ENCODE measurements at places on chromosomes 1 and 21.

DNA sequence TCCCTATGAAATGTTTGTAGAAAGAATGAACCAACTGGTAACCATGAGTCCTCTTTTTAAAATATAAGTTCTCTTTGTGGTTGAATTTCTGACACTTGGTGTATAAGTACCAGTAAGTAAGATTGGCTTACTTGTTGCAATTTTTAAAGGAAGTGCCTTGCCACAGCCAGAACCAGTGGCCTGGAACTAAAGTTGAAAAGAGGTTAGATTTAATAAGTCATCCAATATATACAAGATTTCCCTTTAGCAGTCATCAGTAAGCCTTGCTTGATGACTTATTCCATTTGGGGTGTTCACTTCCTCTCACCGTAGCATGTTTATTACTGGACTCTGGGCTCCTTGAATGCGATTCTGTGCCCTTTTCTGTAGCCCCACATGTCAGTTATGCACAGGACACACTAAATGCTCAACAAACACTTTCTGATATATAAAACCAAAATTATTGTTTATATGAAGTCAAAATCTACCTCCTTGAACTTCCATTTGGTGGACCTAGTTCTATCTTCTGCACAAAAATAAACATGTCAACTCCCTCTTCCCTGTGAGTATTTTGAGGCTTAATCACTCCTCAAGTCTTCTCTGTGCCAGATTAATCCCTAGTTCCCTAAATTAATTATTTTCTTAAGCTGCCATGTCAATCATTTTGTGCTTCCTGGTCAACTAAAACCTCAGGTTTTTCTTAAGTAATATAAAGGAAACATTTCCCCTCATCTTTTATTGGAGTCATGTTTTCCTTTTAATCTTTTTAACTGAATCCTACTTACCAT, 218.1 kb downstream of the ST6GALNAC3 start:
- DNase-seq: no peak

GRCh38 chr1:57091642-57092041, 125.8 kb upstream of the C8B start:
- DNase-seq: no peak

GRCh38 chr1:211013346-211014240, 120.4 kb downstream of the KCNH1 start:
- no peak for DNase-seq

GRCh38 chr1:88001460-88001859, 672.8 kb downstream of the LMO4 start:
- DNase-seq: no peak

DNA sequence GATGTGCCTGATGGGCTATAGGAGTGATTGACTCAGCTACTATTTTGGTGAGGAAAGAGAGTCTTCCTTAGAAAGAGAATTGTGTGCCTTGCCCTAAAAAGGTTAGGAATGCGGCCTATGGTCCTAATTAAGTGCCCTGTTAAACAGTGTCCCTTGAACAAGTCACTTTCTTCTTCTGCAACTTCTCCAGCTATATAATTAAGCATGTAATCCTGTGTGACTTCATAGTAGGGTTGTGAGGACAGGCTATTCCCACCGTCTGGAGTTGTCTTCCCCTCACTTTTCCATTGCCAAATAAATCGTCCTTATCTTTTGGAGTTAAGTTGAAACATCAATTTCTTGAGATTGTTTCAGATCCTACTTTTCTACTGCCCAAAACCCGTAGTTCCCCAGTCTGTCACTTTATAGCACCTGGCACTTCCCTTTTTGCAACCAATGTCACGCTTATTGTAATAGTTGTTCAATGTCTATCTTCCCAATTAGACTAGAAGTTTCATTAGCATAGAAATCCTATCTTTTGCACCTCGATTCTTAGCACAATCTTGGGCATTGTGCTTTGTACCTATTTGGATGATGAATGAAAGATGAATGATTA, 27.6 kb upstream of the SLC16A1 start:
- no peak for DNase-seq

DNA sequence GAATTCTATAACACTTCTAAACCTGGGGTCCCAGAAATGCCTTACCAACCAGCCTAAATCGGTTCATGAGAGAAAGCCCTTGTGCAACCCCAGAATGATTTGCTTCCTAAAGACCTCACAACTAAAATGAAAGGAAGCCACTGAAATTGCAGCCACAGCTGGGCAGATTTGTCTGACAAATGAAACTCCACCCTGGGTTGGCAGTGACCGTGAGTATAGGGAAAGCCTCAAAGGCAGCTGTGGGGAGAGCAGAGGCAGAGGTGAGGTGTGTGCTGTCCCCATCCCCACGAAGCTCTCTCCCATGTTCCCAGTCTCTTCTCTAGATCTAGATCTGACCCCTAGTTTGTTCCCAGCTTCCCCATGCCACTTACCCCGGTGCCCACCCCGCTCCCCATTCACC, 23.1 kb downstream of the RHBDL2 start:
- DNase-seq: no peak

- DNase-seq: no peak
These were observed 112.5 kb downstream of the RERE start for GRCh38 chr1:8704866-8705506.

DNA sequence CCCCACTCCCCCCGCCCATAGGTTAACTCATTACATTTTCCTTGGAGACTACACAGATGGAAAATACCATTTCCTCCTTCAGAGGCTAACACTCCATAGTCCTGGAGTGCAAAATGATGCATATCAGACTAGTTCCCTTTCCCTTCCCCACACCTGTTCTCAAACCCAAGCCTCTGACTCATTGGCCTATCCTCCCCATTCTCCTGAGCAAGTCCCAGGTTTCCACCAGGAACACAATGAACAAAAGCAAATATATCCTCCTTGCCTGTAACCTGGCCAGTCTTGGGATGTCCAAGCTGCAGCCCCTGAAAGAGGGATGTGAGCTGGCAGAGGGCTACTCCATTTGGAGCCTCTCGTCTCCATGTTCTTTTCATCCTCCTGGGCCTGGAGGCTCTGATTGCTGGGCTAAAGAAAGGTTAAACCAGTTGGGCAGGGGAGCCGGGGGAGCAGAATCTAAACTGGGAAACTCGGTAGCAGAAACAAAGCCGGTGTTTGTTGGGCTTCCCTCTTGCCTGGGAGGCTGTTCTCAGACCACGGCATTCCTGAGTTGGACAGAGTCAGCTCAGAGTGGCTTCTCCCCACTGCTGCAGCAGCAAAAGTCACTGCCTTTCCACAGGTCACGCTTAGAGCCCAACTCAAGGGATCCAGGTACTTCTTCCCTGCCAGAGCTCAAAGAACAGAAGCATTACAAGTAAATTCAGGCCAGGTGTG, 13.9 kb downstream of the SSR2 start:
- DNase-seq: no peak

GRCh38 chr1:76125473-76126219, 51.1 kb downstream of the ST6GALNAC3 start:
- DNase-seq: no peak

GRCh38 chr1:226444901-226445300, 37.0 kb upstream of the PARP1 start:
- peak; percentile 12 for DNase-seq

DNA sequence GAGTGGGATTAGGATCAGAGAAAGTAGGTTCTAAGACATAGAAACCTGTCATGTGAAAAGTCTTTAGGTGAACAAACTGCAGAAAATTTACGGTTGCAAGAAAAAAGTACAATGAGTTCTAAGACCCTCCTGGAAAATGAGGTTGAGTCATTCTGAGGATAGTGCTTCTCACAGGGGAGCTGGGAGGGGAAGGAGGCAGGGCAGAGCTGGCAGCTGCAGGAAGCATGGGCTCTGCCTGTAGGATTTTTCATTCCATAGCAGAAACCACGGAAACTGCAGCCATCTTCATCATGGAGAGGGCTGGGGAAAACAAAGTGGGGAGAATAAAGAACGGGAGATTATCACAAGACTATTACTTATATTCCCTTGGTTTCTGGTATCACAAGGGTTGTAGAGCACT, 25.8 kb upstream of the THEM4 start:
- no peak for DNase-seq

DNA sequence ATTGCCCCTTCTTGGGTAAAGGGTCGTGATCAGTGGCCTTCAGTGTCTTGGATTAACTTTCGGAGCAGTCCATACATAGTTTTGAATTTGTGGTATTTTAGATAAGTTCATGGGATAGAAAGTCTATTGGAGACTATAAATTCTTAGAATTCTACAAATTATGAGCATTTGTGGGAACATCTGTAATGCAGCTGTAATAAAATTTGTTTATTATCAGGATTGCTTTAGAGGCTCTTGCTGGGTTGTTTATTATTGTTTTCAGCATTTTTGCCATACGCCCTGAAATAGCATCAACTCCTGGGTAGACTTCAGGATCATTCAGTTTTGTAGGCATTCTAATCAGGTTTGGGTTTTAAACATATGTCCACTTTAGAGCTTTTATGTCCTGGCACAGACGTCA, 16.1 kb downstream of the LAMC1 start:
- no peak for DNase-seq

DNA sequence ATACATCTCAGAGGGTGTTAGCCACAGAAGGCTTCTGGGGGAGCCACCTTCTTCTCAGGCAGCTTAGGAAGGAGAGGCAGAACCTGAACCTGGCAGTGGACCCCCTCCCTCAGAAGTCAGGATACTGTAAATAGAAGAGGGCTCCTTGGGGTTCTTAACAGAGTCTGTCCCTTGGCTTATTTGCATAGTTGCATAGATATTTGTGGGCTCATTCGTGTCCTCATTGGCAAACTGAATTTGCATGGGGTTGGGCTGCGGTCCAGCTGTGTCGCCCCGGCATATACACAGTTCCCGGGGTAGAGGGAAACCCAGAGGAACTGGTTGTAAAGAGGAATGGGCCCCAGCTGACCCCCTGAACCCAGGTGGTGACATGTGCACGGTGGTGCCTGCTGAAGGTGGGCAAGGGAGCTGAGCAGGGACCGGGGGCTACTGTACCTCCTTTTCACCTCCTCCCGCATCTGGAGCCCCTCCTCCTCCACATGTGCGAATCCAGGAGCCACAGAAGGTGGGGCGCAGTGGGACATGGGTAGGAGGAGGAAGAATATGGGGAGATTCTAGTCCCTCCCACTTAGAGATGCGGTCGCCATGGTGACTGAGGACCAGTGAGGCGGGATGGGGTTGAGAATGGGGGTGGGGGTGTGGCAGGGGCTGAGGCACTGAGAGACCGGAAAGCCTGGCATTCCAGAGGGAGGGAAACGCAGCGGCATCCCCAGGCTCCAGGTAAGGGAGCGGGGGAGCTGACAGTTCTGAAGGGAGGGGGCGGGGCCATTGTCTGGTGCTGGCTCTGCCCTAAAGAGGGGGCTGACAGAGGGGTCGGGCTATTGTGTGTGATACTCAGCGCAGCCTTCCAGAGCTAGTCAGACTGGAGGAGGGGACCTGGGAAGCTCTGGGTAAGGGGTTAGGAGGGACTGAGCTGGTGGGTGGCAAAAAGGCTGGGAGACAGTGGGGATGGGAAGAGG, 3.7 kb upstream of the SEMA4A start:
- no peak for DNase-seq

DNA sequence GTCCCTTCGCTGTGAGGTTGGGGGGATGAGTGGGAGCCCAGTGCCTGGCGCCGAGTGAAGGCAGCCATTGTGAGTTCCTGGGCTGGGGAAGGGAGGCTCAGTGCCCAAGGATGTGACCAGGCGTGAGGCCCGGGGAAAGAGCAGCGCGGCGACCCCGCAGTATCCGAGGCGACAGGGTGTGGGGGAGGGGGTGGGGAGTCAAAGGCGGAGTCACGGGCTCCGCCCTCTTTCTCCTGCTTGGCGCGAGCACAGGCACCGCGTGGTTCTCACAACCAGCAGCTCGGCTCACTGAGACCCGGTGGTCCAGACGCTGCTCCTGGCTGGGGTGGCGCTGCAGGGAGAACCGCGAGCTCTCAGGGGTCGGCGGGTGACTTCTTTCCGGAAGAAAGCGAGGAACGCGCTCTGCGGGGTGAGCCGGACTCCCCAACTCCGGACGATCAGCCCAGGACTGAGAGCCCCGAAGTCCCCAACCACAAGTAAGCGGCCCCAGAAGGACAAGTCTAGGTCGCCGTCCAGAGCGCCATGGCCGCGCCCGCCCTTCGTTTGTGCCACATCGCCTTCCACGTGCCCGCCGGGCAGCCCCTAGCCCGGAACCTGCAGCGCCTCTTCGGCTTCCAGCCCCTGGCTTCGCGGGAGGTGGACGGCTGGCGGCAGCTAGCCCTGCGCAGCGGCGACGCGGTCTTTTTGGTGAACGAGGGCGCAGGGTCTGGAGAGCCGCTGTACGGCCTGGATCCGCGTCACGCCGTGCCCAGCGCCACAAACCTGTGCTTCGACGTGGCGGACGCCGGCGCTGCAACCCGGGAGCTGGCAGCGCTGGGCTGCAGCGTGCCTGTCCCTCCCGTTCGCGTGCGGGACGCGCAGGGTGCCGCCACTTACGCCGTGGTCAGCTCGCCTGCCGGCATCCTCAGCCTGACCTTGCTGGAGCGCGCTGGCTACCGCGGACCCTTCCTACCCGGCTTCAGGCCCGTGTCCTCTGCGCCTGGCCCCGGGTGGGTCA, at the start of gene HPDL:
Gene HPDL (plus strand): TSS at position 269 of the 997 bp plus-strand sequence. CDS start 254 bp downstream, at position 523.
- peak; percentile 27 for DNase-seq
